ENCODE measurements at places on chromosomes 4 and X.

DNA sequence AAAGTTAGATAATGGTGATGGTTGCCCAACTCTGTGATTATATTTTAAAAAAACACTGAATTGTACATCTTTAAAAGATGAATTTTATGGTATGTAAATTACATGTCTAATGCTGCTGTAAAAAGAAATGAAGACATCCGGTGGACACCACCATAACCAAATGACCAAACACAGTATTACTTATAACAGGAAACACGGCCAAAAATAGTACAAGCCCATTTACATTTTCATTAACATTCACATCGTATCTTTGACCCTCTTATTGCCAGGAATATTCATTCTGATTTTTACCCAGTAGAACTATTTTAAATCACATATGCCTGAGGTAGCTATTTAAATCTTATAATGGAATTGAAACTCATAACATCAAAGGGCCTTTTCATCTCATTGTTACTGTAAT is 143.2 kb downstream of the CFAP47 start:
- DNase-seq = no peak

DNA sequence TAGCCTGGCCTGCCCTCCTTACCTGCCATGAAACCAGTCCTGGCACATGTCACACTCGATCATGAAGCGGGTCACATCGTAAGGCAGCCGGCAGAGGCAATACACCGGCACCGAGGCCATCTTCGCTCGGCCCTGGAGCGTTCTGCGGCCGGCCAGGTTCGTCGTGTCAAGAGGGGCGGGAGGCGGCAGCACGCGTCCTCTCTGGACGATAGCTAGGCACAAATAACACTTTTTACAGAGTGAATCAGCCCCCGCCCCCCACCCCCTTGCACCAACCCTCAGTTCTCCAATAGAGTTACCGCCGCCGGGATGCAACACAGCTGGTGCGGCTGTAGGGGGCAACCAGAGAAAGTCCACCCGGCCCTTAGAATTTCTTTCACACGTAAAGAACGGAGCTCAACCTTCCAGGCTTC is 1.7 kb downstream of the PHF8 start:
- peak; percentile 13 for DNase-seq

DNA sequence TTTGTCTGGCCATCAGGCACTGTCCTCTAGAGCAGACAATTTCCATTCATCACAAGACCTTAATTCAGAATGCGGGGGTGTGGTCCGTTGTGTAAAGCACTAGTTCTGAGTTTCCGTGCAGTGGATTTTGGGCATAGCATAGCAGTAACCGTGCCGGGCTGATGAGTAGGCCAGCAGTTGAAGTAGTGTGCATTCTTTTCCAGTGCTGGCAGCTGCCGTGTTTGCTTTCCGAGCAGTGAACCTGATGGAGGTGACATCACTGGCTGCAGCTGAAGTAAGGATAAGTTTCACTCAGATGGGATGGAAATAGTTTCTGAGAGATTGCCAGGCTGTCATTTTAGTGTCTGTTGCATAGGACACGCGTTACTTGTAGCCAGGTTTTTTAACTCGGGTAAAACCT is 107.0 kb upstream of the STIM2 start:
- DNase-seq = no peak

DNA sequence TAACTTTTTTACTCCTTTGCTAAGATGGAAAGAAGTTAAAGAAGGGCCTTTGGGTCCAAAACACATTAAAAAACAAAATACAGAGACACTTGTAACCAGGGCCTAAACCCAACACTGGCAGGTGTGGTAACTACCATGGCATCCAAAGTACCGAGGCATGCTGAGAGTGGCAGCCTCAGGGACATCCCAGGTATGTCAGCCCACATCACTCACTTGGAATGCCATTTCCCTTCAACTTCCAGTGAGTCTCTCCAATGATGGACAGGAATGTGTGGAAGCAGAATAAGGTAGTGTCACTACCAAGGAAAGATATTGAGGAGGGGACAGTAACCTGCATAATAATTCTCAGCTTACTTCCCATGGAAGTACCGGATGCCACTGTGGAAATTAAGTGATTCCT is 79.5 kb upstream of the SCOC start:
- DNase-seq = no peak

DNA sequence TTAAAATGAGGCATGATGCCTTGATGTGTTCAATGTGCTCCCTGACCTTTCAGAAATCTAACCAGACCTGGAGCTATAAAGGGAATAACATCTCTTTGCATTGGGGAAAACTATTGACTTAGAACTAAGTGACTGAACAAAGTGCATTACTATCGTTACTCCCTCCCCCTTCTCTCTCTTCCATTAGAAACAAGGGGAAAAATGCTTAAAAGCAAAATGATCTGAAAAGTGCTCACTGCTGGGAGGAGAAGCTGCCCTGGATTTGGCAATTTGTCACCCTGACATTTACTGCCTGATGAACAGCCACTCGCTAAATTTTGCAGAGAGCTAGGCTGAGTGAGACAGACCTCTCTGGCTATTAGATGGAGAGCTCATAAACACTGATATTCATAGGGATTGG is 48.6 kb upstream of the PARM1 start:
- no peak for DNase-seq

DNA sequence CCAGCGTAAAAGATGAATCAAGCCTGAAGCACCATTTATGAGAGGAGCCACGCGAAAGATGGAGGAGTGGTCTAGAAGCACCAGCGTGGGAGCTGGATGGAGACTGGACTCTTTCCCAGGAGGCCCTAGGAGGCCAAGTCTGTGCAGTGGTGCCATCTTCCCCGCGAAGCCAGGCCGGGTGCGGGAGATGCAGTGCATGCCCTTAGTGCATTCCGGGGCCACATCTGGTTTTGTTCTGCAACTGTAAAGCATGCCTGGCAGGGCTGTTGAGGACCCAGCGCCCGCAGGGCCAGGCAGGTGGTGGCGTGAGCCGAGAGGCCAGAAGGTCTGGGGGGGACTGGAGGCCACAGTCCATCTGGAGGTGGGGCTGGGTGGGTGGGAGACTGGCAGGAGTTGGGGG is 78.6 kb upstream of the ADRA2C start:
- DNase-seq = no peak

DNA sequence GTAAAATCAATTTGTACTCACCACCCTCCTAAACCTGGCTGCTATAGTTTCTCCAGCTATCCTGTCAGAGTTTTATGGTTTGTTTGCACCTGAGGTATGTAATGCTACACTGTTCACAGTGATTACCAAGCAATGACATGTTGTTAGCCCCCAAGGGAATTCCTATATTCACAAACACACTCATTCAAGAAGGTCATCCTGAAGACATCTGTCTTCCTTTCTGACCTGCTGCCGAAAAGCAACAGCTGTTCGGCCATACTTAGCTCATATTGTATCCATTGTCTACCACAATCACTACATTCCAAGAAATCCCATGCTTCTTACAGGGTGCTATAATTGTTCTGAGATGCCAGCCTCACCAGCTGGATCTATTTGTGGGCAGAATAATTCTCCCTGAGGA is 160.1 kb upstream of the GYPA start:
- DNase-seq = no peak

DNA sequence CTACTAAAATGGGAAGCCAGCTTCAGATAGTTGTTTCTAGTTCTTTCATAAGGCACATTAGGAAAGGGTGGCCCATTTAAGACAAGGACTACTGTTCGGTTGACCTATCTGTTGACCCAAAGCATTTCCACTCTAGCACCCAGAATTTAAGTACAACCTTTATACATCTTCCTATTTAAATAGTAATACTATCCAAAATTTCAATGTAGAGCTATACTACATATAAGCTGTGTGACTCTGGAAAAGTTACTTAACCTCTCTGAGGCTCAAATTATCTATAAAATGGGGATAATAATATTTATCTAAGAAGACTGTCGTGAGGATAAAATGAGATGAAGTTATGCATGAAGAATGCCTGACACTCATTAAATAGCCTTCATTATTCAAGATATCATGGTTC is 82.0 kb upstream of the TMEM164 start:
- no peak for DNase-seq

DNA sequence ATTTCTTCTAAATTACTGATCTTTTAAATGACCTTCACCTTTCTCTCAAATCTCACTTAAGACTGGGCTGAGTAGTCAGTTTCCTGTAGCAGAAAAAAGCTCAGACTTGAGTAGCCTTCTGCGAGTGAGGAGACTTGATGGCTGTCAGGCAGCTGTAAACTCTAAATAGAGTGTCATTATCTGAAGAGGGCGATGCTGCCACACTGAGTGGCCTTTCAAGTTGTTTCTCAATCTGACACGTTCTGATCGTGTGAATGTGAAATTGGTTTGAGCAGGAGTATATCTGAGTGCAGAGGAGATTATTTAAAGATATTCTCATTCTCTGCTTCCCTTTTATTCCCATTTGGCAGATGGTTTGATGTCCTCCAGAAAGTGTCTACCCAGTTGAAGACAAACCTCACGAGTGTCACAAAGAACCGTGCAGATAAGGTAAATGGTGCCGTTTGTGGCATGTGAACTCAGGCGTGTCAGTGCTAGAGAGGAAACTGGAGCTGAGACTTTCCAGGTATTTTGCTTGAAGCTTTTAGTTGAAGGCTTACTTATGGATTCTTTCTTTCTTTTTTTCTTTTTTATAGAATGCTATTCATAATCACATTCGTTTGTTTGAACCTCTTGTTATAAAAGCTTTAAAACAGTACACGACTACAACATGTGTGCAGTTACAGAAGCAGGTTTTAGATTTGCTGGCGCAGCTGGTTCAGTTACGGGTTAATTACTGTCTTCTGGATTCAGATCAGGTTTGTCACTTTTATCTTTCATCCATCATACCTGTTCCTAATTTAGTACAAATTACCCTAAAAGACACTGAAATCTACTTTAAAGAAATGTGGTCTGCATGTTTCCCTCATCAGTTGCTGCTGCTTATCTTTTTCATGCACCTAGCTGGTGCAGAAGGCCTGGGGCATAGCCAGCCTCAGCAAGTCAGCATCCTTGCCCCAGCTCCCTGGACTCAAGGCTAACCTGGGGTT is 74.3 kb upstream of the MSANTD1 start:
- no peak for DNase-seq

GRCh38 chrX:78886550-78886949 is 58.6 kb upstream of the P2RY10 start:
- peak; percentile 14 for DNase-seq

- no peak for DNase-seq
Measured at GRCh38 chr4:30943356-30943755, 223.2 kb downstream of the PCDH7 start.

GRCh38 chr4:115515366-115515765 is 401.9 kb upstream of the NDST4 start:
- no peak for DNase-seq

GRCh38 chrX:18809641-18810040 is 102.2 kb downstream of the PPEF1 start:
- no peak for DNase-seq

- DNase-seq = peak; percentile 85
Measured at GRCh38 chr4:8010618-8011017, 71.0 kb upstream of the AFAP1 start.

DNA sequence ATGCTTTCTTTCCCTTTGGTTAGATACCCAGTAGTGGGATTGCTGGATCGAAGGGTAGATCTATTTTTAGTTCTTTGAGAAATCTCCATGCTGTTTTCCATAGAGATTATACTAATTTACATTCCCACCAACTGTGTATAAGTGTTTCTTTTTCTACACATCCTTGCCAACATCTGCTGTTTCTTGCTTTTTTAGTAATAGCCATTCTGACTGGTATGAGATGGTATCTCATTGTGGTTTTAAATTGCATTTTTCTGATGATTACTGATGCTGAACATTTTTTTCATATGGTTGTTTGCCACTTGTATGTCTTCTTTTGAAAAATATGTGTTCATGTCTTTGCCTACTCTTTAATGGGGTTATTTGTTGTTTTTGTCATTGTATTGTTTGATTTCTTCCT is 6.6 kb upstream of the AGA start:
- no peak for DNase-seq

GRCh38 chr4:16579866-16580265 is 318.6 kb downstream of the LDB2 start:
- DNase-seq = no peak

- no peak for DNase-seq
Measured at GRCh38 chrX:10534611-10535010, 85.8 kb downstream of the MID1 start.

DNA sequence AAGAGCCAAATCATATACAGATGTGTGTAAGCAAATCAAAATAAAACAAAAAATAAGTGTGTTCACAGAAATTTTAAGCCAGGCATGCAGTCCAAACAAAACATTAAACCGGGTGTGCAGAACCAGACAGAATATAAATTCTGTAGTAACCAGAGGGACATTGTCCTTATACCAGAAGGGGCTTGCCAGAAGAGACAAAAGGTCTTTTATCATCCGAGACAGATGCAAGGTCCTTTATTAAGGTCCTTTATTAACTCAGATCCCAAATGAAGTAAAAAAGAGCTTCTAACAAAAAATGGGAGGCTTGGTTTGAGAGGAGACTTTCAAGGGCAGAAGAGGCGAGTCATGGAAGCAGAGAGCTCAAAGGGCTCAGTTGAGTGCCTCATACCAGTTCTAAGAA is 59.2 kb downstream of the RGS12 start:
- no peak for DNase-seq

DNA sequence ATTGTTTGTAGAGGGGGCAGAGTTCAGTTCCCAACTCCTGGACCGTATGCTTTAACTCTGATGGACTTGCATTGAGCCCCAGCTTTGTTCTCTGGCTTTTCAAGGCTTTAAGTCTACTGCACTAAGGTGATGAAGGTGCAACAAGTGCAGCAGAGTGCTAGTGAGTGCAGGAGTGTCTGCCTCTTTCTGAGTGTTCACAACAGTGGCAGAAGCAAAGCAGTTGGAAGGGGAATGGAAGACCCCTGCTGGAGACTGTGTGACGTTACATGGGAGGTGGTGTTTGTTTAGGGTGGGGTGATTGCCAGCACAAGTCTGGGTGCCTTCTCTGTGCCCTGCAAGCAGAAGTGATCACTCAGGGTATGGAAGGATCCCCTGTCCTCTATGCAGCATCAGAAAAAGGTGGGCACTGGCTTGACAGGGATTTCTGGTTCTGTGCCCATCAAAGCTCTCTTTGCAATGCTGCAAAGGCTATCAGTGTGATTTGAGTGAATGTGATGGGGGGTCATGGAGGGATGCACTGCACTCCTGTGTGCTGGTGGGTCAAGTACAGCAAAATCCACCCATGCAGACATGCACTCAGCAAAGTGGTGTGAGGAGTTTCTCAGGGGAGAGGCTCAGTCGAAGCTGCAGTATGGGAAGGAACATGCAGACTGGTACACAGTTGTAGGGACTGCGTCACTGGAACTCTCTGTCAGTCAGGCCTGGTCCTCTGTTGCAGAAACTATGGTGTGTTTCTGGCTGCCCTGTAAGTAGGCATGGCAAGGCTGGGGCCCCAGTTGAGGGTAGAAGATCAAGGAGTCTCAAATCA is 70.9 kb upstream of the UGT2B7 start:
- peak; percentile 5 for DNase-seq

- no peak for DNase-seq
Measured at GRCh38 chrX:39381422-39381821, 580.2 kb downstream of the MID1IP1 start.

GRCh38 chr4:168871632-168872031 is 138.4 kb downstream of the CBR4 start:
- no peak for DNase-seq

- DNase-seq = no peak
Measured at GRCh38 chr4:141028024-141028529, 105.2 kb downstream of the RNF150 start.

- DNase-seq = no peak
Measured at GRCh38 chr4:140808256-140808655, 52.1 kb upstream of the TBC1D9 start.

Measured in NCI-H526 treated with DMSO at 0.1 percent for 48 hours (cell line).